ENCODE measurements at places on chromosomes 1 and 21.

DNA sequence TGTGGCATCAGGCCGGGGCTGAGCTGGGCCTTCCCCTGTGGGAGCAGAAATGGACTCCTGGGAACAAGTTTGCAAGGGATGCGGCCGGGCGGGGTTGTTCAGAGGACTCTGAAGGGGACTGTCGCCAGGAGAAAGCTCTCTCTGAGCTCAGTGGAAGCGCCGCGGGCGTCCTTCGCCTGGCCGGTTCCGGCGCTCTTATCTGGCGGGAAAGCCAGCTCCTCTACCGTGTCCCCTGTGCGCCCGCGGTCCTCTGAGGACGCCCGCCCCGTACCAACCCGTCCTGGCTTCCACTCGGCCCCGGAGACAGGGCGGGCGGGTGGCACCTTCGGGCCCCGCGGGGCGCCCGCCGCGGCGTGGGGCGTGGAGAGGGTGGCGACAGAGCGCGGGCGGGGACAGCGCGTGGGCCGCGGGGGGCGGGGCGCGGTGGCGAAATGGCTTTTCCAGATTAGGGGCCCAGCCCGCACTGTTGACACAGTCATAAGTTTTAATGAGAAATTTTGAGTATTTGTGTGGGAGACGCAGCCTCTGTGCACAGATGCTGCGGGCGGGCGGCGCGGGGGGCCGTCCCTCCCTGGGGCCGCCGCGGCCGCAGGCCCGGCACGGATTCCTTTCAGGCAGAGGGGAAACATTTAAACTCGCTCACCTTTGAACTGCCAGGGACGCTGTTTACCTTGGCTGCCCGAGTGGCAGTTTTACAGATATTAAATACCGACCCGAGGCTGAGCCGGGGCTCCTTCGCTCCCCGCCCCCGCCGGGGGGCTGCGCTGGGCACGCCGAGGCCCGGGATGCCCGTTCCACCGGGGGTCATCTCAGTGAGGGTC, 70.2 kb downstream of the FOXD2 start:
- DNase-seq: peak; percentile 39

DNA sequence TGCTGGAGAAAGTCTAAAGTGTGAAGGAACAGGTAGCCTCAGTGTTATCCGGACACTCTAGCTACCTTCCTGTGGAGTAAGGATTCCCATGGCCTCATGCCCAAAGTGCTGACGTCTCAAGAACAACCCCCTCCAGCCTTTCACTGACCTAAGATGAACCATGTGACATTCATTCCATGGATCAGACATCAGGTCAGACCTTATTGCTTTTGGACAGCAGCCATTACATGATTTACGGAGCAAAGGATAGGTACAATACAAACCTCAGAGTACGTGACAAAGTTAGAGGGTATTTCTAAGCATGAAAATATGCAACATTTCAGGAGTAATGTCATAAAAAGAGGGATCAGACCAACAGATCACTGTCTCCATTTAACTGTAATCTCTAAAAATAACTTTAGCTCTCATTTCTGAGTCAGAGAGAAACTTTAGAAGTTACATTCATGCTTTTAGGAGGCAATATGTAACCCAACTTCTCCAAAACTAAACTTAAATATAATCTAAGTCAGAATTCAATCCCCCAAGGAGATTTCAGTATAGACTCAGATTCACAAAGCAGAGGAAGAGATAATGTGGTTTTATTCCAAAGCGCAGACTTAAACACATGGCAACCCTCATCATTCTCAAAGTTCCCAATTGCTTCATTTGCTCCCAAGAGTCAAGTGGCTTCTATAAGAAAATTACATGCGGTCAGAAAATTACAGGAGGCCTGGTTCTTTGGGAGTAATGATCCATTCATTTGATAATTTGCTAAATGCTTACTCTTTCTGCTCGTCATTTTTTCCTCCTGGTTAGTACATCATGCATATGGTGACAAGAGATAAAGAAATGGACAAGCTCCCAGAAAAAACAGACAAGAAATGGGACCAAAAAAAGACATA, 280.4 kb downstream of the SETD4 start:
- DNase-seq: no peak

- no peak for DNase-seq
Measured at GRCh38 chr1:243396876-243397275, 141.0 kb downstream of the SDCCAG8 start.

- DNase-seq: no peak
Measured at GRCh38 chr1:215842905-215843304, 275.8 kb downstream of the KCTD3 start.

DNA sequence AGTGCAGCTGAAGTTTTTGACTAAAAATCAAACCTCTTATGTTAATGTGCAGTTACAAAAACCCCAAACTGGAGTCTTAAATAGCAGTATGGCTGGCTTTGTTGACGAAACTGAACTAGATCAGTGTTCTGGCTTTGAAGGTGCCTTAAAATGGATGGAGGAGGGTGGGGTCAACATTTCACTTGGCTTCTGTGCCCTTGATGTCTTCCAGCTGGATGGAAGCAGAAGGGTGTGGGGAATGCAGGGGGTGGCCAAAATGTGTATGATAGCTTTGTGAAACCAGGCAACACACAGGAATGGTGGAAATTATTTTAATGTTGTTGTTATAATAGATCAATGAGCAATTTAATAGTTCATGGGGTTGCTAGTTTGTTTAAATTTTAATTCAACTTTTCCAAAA, 96.8 kb upstream of the C1orf105 start:
- DNase-seq: no peak

DNA sequence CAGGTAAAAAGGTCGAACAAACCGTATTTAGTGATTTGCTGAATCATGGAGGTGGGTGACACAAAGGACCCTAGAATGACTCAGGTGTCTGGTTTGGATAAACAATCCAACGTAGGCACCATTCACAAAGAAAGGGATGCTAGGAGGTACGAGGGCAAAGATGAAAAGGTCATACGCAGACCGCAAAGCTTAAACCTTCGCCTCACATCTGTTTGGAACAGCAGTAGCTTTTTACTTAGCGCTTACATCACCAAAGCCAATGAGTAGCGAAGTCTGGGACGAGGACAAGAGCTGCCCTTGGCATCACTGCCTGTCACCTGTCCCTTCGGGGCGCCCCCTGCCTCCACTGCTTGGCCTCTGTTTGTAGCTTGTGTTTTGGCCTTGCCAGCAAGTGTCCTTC, 350.2 kb downstream of the SMYD3 start:
- no peak for DNase-seq

DNA sequence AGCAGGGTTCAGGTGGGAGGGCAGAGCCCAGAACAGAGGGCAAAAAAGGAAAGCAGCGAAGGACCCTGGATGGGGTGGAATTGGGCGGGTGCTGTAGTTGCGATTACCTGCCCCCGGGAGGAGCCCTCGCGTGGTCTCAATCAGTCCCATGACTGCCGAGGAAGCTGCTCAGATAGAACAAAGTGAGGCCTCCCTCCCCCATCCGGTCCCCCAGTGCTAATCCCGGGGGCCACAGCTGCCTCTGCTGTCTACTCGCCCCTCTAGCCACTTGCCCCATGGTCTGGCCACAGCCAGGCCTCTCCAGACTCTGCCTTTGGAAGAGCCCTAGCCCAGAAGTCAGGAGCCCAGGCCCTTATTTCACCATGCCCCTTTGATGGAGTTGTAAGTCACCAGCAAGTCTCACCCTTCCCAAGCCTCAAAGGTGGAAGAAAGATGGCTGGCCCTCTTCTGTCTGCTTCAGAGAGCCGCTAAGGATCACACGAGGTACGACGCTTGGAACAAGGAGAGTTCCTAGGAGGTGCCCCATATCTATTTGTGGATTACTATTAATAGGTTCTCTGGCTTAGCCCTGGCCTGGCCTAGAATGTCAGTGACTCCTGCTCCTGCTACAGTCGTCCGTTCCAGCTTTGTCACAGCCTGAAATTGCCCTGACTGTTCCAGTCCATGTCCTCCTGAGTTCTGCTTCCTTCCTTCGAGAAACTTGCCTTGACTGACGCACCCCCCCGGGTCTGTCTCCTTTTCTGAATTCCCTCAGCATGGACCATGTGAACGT, 16.4 kb downstream of the ECHDC2 start:
- peak; percentile 39 for DNase-seq

GRCh38 chr21:31915566-31915965, 42.7 kb downstream of the HUNK start:
- DNase-seq: no peak

DNA sequence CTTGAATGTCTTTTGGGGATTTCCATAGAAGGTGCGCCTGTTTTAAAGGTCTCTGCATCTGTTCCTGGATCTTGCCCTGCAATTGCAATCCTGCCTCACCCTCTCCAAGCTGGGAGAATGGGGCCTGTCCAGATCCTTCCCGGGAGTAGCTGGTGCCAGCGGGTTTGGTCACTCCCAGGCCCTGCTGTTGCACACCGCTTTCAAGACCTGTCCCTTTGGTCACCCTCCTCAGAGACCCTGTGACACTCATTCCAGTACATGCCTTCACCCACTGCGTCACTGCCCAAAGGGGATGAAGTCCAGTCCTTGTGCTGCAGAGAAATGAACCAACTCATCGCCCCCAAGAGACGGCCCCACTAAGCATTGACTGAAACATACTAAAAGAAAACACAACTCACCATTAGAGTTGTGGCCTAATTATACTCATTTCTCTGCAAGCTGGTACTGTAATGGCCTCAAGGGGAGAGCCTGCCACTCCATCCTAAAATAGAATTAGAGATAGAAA, 1.9 kb upstream of the IRF2BP2 start:
- no peak for DNase-seq

- DNase-seq: no peak
Measured at GRCh38 chr1:88060112-88060673, 623.9 kb upstream of the PKN2 start.

- DNase-seq: no peak
Measured at GRCh38 chr1:156884560-156885184, 8.8 kb upstream of the PEAR1 start.

GRCh38 chr1:22741118-22741517, 30.5 kb downstream of the EPHB2 start:
- DNase-seq: no peak

- DNase-seq: no peak
Measured at GRCh38 chr1:226529891-226530290, 18.7 kb upstream of the STUM start.

DNA sequence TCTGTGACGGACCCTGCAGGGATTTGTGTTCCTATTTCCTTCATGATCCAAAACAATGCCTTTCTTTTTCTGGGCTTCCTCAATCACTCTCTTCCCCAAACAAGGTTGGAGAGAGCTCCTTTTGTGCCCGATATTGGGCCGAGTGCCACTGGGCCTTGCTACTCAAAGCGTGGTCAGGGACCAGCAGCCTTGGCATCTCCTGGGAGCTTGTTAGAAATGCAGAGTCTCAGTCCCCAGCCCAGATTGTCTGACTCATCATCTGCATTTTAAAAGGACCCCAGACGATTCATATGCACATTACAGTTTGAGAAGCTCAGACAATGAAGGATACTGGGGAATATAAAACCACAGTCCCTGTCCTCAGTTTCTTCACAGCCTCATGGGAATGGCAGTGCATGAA, 19.9 kb downstream of the ADORA1 start:
- DNase-seq: no peak

- DNase-seq: no peak
Measured at GRCh38 chr1:50735443-50735842, 224.6 kb downstream of the FAF1 start.

DNA sequence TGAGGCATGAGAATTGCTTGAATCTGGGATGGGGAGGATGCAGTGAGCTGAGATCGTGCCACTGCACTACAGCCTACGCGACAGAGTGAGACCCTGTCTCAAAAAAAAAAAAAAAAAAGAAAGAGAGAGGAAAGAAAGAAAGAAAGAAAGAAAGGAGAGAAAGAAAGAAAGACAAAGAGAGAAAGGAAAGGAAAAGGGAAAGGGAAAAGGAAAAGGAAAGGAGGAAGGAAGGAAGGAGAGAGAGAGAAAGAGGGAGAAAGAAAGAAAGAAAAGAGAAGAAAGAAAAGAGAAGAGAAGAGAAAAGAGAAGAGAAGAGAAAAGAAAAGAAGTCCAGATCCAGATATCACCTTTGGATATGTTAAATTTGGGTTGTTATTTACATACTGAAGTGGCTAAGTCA, 106.0 kb downstream of the DPYD start:
- DNase-seq: no peak

DNA sequence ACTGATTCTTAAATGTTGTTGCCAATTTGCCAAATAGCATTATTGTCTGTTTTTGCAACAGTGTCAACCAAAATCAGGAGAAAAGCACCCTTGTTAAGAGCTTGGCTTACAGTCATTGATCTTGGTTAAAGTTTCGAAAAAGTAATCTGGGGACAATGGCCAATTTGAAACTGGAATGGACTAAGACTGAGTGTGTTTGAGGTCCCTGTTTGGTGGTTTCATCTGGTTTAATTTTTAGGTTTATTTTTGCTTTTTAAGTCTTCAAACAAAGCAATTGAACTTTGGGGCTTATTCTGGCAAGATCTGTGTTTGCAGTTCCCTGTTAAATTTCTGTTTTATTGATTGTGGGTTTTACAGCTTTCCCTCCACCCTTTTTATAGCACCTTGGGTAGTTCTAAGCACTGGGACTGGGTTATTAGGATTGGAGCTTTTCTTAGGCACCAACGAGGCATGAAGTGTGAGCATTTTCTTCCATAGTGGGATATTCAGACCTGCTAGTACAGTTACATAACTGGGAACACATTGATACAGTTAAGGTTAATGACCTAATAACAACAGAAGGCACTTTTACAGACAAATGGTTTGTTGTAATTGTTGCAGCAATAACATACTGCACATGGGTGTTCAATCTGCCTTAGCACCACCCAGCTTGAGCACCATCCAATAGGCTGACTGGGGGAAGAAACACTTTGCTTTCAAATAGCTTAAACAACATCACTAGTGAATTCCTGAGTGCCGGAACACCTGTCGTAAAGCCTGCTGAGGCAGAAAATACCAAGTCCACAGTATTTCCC, 40.6 kb upstream of the MAP10 start:
- no peak for DNase-seq

- DNase-seq: no peak
Measured at GRCh38 chr1:217660353-217661062, 29.4 kb downstream of the SPATA17 start.

GRCh38 chr1:201717286-201717685, 111.7 kb upstream of the IPO9 start:
- DNase-seq: no peak

DNA sequence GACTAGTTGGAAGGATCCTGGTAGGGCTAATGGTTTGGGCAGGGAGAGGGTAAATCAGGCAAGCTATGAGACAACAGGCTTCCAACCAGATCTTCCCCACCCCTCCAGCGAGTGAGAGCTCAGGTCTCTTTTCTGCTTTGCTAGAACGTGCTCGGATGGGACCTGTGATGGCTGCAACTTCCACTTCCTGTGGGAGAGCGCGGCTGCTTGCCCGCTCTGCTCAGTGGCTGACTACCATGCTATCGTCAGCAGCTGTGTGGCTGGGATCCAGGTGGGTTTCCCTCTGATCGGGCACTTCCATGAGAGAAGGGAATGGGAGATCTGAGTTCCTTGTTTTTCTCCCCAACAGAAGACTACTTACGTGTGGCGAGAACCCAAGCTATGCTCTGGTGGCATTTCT, 14.0 kb upstream of the SARS1 start:
- peak; percentile 17 for DNase-seq

GRCh38 chr1:180153032-180153431, 1.6 kb upstream of the QSOX1 start:
- no peak for DNase-seq

DNA sequence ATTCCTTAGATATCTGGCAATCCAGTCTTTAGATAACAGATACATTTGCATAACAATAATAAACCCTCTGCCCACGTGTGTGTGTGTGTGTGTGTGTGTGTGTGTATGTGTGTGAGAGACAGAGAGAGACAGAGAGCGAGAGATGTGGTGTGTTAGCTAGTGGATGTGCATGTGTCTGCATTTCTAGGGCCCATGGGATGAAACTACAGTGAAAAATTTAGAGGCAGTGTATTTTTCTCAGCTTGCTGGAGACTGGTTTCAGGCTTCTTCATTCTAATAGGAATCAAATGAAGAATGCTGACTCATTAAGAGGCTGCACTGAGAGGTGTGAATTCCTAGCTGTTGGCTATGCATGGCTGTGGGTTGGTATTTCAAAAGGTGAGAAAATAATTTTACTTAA, 303.2 kb downstream of the LMX1A start:
- no peak for DNase-seq
